Colonic mucosa (tissue), 4 donors: ENCODE measurements at places on chromosomes 2 and 18. TPM values are rescaled to one million over a fixed set of nuclear protein-coding genes. Genes with fewer than 3 reads are reported as not detected.

Gene POLR1B
- 29.6 TPM for total RNA-seq

GRCh38 chr18:72543357-72544055, 636 bp downstream of the CBLN2 start:
- no peaks in the 10 kb centered on the region for H3K4me1 ChIP-seq
- H3K27me3 ChIP-seq = peaks cover 21% of the 10 kb centered on the region
- no peaks in the 10 kb centered on the region for H3K36me3 ChIP-seq
- no peak overlapping the region for H3K4me3 ChIP-seq
- DNase-seq = no peak
- H3K27ac ChIP-seq = no peak overlapping the region

GRCh38 chr2:110101901-110102803, 13.5 kb downstream of the MALL start:
- peak; percentile 20 for DNase-seq
- no peak overlapping the region for H3K4me3 ChIP-seq
- H3K36me3 ChIP-seq = no peaks in the 10 kb centered on the region
- H3K4me1 ChIP-seq = peaks cover 7% of the 10 kb centered on the region
- peak overlapping the region; percentile 83 for H3K27ac ChIP-seq
- H3K27me3 ChIP-seq = no peaks in the 10 kb centered on the region

GRCh38 chr18:37294951-37295350, 270.6 kb downstream of the CELF4 start:
- H3K27me3 ChIP-seq = no peaks in the 10 kb centered on the region
- DNase-seq = peak; percentile 34
- no peak overlapping the region for H3K27ac ChIP-seq
- H3K4me3 ChIP-seq = no peak overlapping the region
- H3K4me1 ChIP-seq = peaks cover 6% of the 10 kb centered on the region
- H3K36me3 ChIP-seq = no peaks in the 10 kb centered on the region

DNA sequence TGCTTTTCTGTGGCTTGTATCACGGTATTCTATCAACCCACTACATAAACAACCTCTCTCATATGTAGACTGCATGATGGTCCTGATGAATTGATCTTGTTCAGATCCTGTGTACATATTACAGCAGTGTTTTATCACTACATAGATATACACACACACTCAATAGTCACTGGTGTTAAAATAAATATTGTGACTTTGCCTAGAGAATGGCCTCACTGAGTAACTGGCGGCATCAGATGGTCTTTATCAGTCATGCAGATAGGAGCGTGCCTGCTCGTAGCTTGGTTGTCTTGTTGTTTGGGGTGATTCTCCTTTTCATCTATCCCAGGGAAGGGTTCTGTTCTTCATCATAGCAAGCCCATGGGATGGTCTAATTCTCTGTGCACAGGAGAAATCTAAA, 18.4 kb upstream of the CTAGE1 start:
- H3K4me3 ChIP-seq = no peak overlapping the region
- no peaks in the 10 kb centered on the region for H3K36me3 ChIP-seq
- no peaks in the 10 kb centered on the region for H3K27me3 ChIP-seq
- no peak for DNase-seq
- no peaks in the 10 kb centered on the region for H3K4me1 ChIP-seq

GRCh38 chr2:166792808-166793207, 95.5 kb upstream of the XIRP2 start:
- DNase-seq = no peak
- H3K36me3 ChIP-seq = no peaks in the 10 kb centered on the region
- H3K4me1 ChIP-seq = no peaks in the 10 kb centered on the region
- no peak overlapping the region for H3K4me3 ChIP-seq
- no peaks in the 10 kb centered on the region for H3K27me3 ChIP-seq

Gene PLEKHB2
- total RNA-seq = 141 TPM

- H3K36me3 ChIP-seq = no peaks in the 10 kb centered on the region
- no peaks in the 10 kb centered on the region for H3K4me1 ChIP-seq
- H3K27ac ChIP-seq = no peak overlapping the region
- no peaks in the 10 kb centered on the region for H3K27me3 ChIP-seq
- H3K4me3 ChIP-seq = no peak overlapping the region
These were observed 274.3 kb upstream of the FBXO11 start for GRCh38 chr2:48180557-48180956.

Gene CYP27A1
- 54.0 TPM for total RNA-seq

GRCh38 chr2:229798446-229799155, 84.2 kb upstream of the DNER start:
- H3K4me1 ChIP-seq = no peaks in the 10 kb centered on the region
- no peaks in the 10 kb centered on the region for H3K27me3 ChIP-seq
- no peak overlapping the region for H3K4me3 ChIP-seq
- no peak overlapping the region for H3K27ac ChIP-seq
- H3K36me3 ChIP-seq = peaks cover 5% of the 10 kb centered on the region
- DNase-seq = no peak

DNA sequence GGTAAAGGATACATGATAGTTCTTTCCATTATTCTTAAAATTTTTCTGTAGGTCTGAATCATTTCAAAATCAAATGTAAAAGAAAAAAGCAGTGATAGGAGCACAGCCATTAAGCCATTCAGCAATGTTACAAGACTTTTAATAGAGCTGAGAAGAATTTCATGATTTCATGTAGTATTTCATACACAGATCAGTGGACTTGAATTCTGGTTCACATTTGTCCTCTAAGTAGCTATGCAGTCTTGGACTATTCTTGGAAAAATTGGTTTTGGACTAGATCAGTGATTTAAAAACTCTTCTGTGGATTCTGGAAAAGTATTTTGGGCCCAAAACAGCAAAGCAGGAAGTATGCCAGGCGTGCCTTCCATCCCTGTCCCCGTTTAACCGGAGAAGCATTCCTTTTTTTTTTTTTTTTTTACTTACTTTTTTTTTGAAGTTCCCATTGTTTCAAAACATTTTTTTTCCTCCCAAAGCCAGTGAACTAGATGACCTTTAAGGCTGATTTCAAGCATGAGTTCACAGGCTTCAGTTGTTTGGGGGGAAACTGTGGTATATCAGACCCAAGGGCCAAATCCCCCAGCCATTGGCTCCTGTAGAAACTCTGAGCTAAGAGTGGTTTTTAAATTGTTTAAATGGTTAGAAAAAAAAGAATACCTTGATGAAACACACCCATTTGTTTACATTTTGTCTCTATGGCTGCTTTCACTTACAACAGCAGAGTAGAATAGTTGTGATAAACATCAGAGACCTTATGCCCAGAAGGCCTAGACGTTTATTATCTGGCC, 17.5 kb upstream of the POLI start:
- H3K27me3 ChIP-seq = no peaks in the 10 kb centered on the region
- no peak overlapping the region for H3K27ac ChIP-seq
- no peaks in the 10 kb centered on the region for H3K36me3 ChIP-seq
- H3K4me1 ChIP-seq = no peaks in the 10 kb centered on the region

GRCh38 chr2:113200736-113201490, 27.1 kb downstream of the PSD4 start:
- H3K4me1 ChIP-seq = no peaks in the 10 kb centered on the region
- no peak for DNase-seq
- no peaks in the 10 kb centered on the region for H3K27me3 ChIP-seq
- H3K36me3 ChIP-seq = no peaks in the 10 kb centered on the region

GRCh38 chr2:202278944-202279343, 13.4 kb downstream of the NOP58 start:
- no peak overlapping the region for H3K27ac ChIP-seq
- peaks cover 6% of the 10 kb centered on the region for H3K36me3 ChIP-seq
- H3K27me3 ChIP-seq = no peaks in the 10 kb centered on the region
- H3K4me3 ChIP-seq = no peak overlapping the region

DNA sequence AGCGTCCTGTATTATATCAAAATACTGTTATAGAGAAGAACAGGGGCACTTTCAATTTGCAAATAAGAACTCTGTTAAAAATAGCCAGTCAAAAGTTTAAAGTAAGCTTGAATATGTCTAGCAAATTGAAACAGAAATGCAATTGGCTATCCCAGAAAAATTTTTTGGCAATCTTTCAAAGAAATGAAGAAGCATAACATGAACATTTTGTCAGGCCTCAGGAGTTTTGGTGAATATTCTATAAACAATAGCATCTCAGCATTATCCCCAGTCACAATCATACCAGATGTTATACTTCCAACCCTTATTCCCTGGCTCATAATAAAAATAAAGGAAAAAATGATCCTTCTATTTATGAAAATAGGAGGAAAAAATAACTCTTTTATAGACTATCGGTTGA, 252.4 kb downstream of the GRB14 start:
- H3K36me3 ChIP-seq = no peaks in the 10 kb centered on the region
- DNase-seq = no peak
- no peaks in the 10 kb centered on the region for H3K27me3 ChIP-seq

- H3K27ac ChIP-seq = no peak overlapping the region
- H3K4me3 ChIP-seq = no peak overlapping the region
- H3K36me3 ChIP-seq = no peaks in the 10 kb centered on the region
These were observed 641.9 kb upstream of the REG3G start for GRCh38 chr2:78383576-78383975.

- no peak overlapping the region for H3K27ac ChIP-seq
- H3K27me3 ChIP-seq = no peaks in the 10 kb centered on the region
- no peaks in the 10 kb centered on the region for H3K36me3 ChIP-seq
- no peak for DNase-seq
These were observed 208.8 kb downstream of the WDPCP start for GRCh38 chr2:63379451-63379850.

- no peak for DNase-seq
- no peak overlapping the region for H3K4me3 ChIP-seq
These were observed 5.7 kb upstream of the TET3 start for GRCh38 chr2:73979021-73979420.

GRCh38 chr2:242056026-242056425, 186.5 kb downstream of the RTP5 start:
- H3K4me1 ChIP-seq = no peaks in the 10 kb centered on the region
- no peaks in the 10 kb centered on the region for H3K36me3 ChIP-seq
- no peak overlapping the region for H3K4me3 ChIP-seq
- no peak for DNase-seq

Gene SFT2D3
- total RNA-seq = 6.0 TPM

- DNase-seq = peak; percentile 34
- no peak overlapping the region for H3K4me3 ChIP-seq
- H3K36me3 ChIP-seq = no peaks in the 10 kb centered on the region
- peak overlapping the region; percentile 42 for H3K27ac ChIP-seq
These were observed 89.8 kb upstream of the GRB14 start for GRCh38 chr2:164710837-164711765.

Gene DOK1
- 26.5 TPM for total RNA-seq

DNA sequence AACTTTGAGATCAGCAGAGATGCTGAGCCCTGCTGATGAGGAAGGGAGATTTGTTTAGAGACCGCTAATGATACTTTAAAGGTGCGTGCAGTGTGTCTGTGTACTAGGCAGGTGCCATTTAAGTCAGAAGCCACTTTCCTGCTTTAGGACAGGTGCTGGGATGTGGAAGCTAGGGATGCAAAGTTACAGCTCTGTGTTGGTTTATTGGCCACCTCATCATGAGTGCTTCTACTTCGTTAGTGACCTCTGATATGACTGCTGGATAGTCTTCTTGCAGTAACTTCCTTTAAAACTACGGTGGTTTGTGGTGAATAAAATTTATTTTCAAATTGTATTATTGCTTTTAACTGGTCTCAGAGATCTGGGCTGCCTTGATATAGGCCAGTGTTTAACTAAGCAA, 44.1 kb downstream of the FMNL2 start:
- DNase-seq = no peak
- H3K27me3 ChIP-seq = no peaks in the 10 kb centered on the region
- no peaks in the 10 kb centered on the region for H3K4me1 ChIP-seq
- H3K36me3 ChIP-seq = no peaks in the 10 kb centered on the region
- H3K4me3 ChIP-seq = no peak overlapping the region

Gene PSTPIP2
- 3.8 TPM for total RNA-seq

DNA sequence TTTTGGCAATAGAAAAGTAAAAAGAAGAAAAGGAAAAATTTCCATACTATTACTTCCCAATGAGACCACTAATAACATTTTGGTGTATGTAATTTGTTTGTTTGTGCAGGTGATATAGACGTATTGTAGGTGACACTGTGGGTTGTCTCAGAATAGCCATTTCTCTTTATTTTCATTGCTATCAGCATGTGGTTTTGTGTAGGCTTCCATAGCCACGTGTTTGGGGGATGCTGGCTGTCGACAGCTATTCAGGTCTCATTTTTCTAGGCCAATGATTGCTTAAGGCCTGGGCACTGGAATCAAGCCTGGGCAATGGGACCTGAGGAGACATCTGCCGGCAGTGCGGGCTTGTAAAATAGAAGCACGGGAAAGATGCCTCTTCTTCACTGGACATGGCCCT, 71.0 kb upstream of the KCTD1 start:
- DNase-seq = no peak
- H3K27me3 ChIP-seq = no peaks in the 10 kb centered on the region
- H3K36me3 ChIP-seq = no peaks in the 10 kb centered on the region

GRCh38 chr2:20579866-20580265, 71.0 kb downstream of the HS1BP3 start:
- no peak for DNase-seq
- H3K36me3 ChIP-seq = no peaks in the 10 kb centered on the region
- no peaks in the 10 kb centered on the region for H3K27me3 ChIP-seq
- H3K27ac ChIP-seq = peak overlapping the region; percentile 55

GRCh38 chr2:42281416-42282081, 79.5 kb downstream of the COX7A2L start:
- no peaks in the 10 kb centered on the region for H3K36me3 ChIP-seq
- H3K4me1 ChIP-seq = no peaks in the 10 kb centered on the region

GRCh38 chr18:76263046-76264005, 231.7 kb downstream of the ZNF516 start:
- H3K27me3 ChIP-seq = no peaks in the 10 kb centered on the region
- no peak overlapping the region for H3K27ac ChIP-seq
- no peak overlapping the region for H3K4me3 ChIP-seq
- no peaks in the 10 kb centered on the region for H3K4me1 ChIP-seq
- H3K36me3 ChIP-seq = no peaks in the 10 kb centered on the region

DNA sequence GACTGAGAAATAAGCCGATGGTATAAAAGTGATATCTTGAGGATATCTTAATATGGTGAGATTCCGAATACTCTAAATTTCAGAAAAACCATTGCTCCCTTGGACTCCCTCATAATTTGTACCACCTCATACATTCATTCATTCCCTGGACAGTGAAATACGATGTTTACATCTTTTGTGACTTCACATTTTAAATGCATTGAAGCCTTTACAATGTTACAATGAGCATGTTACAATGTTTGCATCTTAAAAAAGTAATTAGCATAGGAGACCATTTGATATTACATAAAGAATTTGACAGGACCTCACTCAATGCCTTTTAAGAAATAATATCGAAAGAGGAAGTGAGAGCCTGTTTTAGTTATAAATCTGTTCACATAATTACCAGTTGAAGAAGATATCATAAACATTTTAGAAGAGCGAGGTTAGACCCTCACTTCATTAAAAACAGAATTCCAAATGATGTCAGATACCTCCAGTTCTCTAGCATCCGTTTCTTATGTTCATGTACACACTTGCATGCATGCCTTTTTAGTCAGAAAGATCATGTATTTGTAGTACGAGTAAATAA, 372.0 kb downstream of the ARHGAP15 start:
- no peak for DNase-seq
- no peaks in the 10 kb centered on the region for H3K4me1 ChIP-seq
- H3K4me3 ChIP-seq = no peak overlapping the region
- H3K36me3 ChIP-seq = no peaks in the 10 kb centered on the region
